ENCODE measurements at places on chromosomes 1 and 21.

DNA sequence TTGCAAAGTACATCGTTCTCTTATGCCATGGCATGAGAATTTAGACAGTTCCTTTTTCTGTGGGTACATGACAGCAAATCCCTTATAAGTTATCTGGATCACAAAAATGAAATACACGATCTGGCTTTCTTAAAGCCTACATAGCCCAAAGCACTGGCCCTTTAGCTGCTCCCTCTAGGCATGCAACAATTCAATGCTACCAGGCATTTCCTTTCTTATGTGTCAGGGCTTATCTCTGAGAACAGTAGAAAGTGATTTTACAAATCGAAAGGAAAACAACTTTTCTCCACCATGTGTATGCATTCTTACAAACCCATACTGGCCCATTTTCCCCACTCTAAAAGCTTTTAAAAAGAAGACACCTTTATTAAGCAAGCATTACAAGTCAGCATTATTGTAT lies 139.7 kb downstream of the GRIK1 start:
- DNase-seq, result no peak

DNA sequence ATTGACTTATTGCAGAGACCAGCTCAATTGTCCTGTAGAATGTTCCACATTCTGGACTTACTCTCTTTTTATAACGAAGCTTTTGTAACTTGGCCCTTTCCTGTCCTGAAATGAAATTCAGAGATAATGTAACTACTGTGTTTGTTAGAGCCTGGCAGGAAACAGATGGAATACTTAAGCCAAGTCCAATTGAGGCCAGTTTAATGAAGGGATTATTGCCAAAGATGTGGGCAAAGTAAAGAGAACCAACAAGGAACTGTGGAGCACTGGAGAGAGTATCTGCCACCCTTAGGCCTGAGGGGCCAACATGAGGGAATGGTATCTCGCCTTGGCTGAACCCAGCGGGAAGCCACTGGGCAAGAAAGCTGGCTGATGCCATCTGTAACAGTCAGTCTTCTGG lies 32.9 kb downstream of the MFSD2A start:
- no peak for DNase-seq

- DNase-seq, result no peak
Observed at GRCh38 chr21:33369586-33369985, 33.6 kb upstream of the IFNGR2 start.

GRCh38 chr1:168159251-168159650 lies 19.5 kb upstream of the TIPRL start:
- DNase-seq, result no peak

GRCh38 chr1:171207377-171207776 lies 22.3 kb downstream of the FMO2 start:
- DNase-seq, result no peak

DNA sequence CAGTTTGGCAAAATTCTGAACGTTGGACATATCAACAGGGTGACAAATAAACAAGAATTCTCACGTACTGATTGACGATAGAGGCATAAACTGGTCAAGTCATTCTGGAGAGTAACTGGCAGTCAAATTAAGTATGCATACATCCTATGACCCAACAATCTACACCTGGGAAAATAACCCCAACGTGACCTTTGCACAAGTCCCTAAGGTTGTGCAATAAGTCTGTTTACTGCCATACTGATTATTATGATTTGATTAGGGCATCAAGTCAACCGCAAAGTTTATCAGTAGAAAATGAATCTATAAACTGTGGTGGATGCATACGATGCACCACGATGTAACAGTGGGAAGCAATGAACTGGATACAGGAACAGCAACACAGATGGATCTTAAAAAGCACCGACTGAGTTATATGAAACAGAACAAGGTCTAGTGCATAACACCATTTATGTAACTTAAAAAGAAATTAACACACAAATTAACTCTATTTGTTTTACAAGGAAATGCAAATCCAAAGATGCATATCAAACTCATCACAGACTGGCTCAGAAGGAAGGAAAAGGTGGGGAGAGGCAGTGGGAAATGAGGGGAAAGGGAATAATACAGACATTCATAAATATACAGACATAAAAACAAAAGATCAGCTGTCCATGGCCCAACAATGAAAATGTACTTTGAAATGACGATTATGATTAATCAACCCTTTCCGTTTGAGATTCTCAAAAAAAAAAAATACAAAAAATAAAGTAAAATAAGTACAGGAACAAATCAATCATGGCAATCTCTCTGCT lies 41.0 kb upstream of the SEC16B start:
- no peak for DNase-seq

DNA sequence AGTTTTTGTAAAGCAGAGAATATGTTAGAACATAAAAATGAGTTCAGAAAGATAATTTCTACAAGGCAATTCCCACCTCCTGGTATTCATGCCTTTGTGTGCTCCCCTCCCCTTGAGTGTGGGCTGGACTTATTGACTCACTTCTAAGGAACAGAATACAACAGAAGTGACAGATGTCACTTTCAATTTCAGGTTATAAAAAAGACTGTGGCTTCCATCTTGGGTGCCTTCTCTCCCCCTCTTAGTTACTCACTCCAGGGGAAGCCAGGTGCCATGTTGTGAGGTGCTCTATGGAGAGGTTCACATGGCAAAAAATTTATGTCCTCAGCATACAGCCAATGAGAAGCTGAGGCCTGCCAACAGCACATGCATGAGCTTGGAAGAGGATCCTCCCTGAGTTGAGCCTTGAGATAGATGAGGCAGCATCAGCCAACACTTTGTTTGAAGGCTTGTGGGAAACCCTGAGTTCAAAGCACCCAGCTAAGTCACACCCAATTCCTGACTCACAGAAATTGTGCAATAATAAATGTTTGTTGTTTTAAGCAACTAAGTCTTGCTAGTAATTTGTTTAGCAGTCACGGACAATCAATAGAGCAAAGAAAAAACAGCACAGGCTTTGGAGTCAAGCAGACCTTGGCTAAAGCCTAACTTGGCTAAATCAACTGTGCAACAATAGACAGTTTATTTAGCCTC lies 73.5 kb upstream of the NGF start:
- no peak for DNase-seq
